ENCODE measurements at places on chromosomes 16 and 17.

DNA sequence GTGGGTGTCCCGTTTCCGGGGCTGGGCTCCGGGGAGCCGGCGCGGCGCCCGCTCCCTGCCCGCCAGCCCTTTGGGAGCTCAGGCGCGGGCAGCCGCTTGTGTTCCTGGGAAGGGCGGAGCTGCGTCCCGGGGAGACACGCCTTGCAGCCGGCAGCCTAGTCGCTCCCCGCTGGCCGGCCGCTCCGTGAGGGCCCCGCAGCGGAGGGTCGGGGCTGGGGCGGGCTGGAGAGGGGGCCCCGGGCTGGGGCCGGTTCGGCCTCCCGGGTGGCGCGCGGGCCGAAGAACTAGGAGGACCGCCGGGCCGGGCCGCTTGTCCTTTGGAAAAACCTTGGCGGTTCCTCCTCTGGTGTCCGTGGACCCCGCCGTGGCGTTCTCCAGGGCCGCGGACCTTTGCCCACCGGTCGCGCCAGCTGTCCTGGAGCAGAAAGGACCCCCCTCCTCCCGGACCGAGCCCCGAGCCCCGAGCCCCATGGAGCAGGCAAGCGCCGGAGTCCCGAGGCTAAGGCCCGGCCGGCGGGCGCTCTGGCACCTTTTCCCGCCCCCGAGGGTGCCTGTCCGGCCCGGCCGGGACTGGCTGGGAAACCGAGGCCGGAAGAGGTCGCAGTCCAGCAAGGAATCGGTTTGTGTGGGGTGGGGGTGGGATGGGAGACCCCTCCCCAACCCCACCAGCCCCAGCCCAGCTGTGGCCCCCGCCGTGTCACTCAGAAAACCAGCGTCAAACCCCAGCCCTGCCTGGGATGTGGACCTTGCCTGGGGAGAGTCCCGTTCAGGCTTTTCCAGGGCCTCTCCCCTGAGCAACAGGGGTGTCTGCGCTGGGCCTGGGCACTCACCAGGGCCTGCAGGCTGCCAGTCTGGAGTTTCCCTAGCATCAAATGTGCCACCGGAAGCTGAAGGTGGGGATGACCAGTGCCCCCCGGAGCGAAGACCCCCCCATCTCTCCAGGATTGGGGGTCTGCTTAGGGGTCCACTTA is 6.8 kb upstream of the TBC1D3B start:
- DNase-seq: no peak

GRCh38 chr17:1312261-1312870 is 32.9 kb downstream of the TRARG1 start:
- no peak for DNase-seq

- DNase-seq: no peak
These were observed 114.2 kb upstream of the IRX5 start for GRCh38 chr16:54816471-54816870.

GRCh38 chr17:6567528-6568183 is 11.3 kb upstream of the PITPNM3 start:
- DNase-seq: no peak

DNA sequence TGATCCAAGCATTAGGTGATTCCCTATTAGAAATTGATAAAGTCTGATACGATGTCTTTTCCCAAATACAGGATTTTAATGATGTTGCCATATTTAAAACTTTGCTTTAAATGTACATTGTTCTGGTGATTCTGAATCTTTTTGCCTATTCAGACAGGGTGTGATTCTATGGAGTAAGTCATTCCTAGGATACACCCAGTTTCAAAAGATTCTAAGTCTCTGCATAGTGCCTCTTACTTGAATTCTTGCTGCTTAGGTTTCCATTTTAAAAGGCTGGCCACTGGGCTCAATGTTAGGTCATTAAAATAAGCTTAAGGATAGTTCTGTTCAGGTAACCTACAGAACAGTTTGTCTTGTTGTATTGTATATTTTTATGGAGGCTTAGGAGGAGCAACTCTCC is 22.0 kb upstream of the ARL2BP start:
- DNase-seq: no peak

DNA sequence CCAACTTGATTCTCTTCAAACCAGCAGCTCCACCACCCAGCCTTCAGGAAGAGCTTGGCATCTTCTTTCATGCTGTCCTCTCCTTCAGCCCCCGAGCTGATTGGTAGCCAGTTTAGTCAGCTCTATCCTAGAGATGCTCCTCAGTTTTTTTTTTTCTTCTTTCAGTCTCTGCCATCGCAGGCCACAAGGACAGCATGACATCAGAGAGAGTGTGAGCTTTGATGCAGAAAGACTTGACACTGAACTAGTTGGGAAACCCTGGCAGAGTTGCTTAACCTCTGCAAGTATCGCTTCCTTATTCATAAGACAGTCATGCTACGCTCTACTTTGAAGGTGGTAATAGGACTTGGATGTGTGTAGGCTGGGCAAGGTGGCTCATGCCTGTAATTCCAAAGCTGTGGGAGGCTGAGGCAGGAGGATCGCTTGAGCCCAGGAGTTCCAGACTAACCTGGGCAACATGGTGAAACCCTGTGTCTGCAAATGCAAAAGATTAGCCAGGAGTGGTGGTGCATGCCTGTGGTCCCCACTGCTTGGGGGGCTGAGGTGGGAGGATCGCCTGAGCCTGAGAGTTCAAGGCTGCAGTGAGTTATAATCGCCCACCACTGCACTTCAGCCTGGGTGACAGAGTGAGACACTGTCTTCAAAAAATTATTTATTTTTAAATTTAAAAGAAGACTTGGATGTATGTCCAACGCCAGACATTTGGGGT is 2.6 kb downstream of the CD300LB start:
- no peak for DNase-seq

DNA sequence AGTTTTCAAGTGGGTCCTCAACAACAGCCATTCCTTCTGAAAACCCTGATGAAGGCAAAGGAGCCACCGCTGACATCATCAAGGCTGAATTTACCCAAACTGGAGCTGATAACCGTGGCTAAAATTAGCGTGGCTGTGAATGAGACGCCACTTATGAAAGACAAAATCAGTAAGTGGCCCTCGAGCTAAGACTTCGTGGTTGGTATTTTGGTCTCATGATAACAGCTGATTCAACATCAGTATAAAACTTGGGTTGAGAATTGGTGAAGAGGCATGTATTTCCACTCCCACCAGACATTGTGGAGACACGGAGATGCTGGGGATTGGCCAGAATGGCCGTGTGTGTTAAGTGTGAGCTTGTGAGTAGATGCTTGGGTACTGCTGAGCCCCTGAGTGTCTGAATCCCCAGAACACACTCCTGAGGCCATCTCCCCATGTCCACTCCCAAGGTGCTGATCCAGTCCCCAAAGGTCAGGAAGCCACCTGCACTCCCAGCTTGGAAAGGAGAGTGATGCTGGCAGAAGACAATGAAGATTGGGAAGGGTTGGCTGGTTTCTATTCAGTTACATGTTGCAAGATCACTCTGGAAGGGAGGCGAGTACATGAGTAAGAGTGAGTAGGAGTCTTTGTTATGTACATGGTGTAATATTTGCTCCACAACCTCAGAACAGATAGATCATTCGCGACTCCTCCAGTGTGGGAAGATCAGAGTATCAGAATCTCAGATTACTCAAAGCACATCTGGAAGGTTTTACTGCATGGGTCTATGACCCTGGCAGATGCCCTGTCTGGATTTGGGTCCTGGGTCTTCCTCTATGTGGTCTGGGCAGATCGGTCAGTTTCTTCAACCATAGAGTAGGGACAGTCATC is 207.7 kb downstream of the HS3ST3A1 start:
- no peak for DNase-seq

GRCh38 chr17:28291780-28292330 is 27.1 kb upstream of the TMEM97 start:
- no peak for DNase-seq

GRCh38 chr16:57728336-57729181 is 7.0 kb upstream of the KATNB1 start:
- DNase-seq: no peak

- DNase-seq: no peak
These were observed 523.2 kb downstream of the MAF start for GRCh38 chr16:79077346-79077745.

DNA sequence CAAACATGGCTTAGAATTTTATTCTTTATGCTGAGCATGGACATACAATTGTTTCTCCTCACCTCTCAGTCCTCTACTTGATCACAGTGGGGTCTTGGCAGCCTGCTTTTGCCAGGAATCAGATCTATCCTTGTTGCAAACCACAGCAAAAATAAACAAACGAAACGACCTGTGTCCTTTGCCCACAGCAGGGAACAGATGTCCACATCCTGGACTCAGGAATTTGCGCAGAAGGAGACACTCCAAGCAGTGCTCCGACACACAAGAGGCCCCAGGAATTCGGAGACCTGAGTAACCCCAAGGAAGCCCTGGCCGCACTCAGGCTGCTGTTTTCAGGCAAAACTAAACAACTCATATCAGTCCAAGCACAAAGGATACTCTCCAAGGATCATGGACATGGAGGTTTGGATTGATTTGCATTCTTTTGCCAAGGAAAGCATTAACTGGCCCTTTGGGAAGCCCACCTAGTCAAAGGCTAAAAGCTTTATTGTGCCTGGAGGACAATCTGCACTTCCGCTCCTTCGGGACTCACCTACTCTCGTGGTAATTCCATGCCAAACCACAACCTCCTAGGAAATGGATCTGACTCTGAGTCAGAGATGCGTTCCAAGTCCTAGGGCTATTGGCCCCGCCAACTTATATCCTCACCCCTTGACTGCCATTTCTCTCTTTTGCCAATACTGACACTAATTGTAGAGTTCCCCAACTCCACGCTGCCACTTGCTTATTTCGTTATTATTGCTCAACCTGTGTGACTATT is 271.1 kb upstream of the CDH11 start:
- no peak for DNase-seq

DNA sequence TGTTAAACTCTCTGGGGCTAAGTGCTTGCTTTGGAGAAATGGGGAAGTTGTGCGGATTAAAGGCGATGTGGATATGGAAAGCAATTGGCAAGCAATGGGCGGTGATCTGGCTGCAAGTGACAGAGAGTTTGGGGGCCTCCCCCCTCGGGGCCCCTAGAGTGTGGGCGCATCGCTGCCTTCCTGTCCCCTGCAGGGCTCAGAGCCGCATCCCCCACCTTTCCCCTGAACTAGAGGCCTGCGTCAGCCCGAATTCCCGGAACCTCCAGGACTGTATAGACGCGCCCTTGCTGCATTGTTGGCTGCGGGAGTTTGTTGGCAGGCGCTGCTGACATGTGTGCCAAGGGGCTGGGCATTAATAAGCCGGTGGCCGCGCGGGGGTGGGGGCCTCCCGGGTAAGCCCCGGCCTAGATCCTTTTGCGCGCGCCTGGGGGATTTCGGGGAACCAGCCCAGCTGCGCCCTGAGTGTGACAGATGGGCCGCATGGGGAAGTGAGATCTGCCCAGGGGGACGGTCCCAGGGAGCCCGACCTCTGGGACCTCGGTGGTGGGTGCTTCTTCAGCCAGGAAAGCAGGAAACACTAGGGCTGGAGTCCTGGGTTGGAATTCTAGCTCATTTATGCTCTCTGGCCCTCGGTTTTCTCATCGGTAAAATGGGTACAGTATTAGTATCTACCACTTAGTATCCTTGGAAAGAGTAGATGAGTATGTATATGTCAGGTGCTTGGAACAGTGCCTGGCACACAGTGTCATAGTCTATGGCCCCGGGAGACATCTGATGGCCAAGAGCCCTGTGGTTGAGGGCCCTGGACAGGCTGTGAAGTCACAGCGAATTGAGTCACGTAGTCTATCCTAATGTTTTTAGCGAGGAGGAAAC is 1.0 kb downstream of the EEF2K start:
- peak; percentile 63 for DNase-seq

DNA sequence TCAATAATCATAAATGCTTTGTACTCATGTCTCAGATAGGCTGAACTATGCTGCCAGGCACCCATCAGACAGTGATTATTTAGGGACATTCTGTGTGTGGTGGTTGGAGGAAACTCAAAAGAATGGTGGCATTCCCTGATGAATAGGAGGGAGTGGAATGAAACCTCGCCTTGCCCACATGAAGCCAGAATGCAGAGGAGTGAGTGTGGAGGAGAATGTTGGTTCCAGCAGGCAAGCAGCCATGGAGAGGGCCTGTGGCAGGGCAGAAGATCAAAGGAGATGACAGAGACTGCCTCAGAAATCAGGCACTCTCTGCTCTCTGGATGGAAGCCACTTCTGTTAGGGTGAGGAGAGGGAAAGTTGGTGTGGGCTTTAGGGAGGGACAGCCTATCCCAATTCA is 22.5 kb downstream of the KCTD19 start:
- no peak for DNase-seq

DNA sequence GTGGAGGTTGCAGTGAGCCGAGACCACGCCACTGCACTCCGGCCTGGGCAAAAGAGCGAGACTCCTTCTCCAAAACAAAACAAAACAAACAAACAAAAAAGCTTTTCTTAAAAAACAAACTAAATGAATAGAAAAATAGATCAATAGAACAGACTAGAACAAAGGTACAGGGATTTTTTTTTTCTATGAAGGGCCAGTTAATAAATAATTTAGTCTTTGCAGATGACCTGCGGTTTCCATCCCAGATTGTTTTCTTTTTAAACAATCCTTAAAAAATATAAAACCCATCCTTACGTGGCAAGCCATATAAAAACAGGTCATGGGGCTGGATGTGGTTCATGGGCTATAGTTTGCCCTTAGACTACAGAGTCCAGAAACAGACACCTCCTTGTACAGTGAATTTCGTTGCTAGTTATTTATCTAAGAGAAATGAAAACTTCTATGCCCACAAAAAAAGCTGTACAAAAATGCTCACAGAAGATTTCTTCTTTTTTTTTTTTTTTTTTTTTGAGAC is 45.4 kb downstream of the CREBBP start:
- no peak for DNase-seq

GRCh38 chr16:47643323-47644000 is 182.3 kb downstream of the PHKB start:
- no peak for DNase-seq

- DNase-seq: no peak
These were observed 43.1 kb upstream of the AMZ2 start for GRCh38 chr17:68204736-68205135.

DNA sequence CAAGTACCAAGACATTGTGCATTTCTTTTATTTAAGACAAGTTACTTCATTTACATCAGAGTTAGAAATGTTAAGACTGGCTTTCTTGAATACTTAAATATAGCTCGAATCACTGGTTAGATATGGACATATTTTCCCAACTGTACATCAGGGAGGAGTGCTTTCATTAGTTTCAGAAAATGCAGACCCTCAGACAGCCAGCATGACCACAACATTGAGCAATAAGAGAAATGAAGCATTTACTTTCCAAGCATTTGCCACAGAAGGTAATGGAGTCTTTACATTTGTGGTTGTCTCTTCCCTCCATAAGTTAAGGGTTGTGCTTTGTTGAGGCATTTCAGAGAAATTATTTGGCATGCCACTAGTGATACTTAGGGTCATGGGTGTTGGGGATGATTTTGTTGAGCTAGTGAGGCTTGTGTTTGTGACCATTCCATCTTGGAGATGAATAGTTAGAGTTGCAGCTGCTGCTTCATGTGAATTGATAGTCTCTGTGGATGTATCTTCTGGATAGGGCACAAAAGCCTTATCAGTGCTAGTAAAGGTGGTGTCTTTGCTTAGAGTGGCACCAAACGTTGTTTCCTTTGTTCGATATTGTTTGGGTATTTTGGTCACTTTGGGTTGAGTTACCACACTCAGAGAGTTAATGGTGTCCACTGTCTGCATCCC is 2.1 kb downstream of the OMG start:
- no peak for DNase-seq

Measured in activated T-cell treated with anti-CD3 and anti-CD28 coated beads for 24 hours (primary cell).